ENCODE measurements at places on chromosomes 7 and 10. TPM values are rescaled to one million over a fixed set of nuclear protein-coding genes. Genes with fewer than 3 reads are reported as not detected.

- DNase-seq = no peak
Observed at GRCh38 chr7:157621131-157621681, 284.4 kb downstream of the DNAJB6 start.

DNA sequence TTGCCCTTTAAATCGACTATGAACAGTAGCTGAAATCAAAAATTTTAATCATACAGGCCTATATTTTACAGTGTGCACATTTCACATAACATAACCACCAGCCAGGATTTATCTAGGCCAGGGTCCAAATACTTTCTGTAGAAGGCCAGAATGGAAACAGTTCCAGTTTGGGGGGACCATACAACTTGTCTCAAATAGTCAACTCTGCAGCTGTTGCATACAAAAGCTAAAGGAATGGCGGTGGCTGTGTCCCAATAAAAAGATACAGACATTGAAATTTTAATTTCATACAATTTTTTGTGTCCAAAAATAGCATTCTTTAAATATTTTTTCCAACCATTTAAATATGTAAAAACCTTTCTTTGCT, 742 bp upstream of the TYSND1 start:
- no peak for DNase-seq

DNA sequence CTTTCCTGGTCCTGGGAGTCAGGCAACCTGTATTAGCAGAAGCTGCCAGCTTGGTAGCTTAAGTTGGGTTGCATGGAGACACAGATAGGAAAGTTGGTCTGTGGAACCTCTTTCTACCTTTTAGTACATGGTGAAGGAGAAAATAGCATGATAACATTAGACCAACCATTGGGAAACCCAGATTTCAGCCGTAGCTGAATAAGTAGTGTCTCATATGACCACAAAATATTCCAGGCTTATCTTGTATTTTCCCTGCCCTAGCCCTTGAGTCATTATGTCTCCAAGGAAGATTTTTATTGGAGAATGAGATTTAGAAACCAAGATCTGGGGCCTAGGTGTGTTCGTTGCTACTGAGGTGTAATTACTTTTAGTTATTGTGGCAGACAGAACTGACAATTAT, 67.2 kb downstream of the CCSER2 start:
- no peak for DNase-seq

- no peak for DNase-seq
Observed at GRCh38 chr7:36871863-36872262, 147.6 kb upstream of the AOAH start.

- DNase-seq = no peak
Observed at GRCh38 chr10:54656643-54657042, 144.4 kb downstream of the PCDH15 start.

GRCh38 chr10:12471135-12471534, 121.8 kb downstream of the CAMK1D start:
- no peak for DNase-seq

DNA sequence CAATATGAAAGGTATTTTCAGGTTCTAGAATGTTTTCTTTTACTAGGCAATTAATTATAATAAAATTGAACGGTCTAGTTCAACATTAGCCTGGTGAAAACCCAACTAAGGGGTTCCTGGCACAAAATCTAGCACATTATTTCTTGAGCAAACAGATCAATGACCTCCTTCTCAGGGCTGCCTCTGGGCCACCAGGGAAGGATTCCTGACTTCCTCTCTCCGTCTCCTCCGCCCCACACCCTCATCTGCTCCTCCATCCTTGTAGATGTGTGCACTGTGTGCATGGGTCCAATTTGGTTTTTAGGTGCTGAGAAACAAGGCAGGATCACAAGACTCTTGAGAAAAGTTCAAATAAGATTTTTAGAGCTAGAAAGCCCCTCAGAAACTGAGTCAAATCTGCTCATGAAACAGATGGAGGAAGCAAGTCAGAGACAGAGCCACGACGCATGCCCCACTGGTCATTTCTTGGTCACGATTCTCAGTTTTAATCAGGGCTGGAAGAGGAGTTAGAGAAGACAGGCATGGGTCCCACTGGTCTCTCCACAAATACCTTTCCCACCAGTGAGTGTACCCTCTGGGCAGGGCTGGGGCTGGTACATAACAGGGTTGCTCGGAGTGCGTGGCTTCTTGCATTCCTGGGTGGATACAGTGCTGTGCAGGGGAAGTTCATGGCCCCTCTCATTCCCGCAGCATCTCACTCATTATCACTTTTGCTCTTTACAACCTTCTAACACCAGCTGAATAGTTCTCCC, 3.8 kb downstream of the TRPV6 start:
- DNase-seq = no peak

DNA sequence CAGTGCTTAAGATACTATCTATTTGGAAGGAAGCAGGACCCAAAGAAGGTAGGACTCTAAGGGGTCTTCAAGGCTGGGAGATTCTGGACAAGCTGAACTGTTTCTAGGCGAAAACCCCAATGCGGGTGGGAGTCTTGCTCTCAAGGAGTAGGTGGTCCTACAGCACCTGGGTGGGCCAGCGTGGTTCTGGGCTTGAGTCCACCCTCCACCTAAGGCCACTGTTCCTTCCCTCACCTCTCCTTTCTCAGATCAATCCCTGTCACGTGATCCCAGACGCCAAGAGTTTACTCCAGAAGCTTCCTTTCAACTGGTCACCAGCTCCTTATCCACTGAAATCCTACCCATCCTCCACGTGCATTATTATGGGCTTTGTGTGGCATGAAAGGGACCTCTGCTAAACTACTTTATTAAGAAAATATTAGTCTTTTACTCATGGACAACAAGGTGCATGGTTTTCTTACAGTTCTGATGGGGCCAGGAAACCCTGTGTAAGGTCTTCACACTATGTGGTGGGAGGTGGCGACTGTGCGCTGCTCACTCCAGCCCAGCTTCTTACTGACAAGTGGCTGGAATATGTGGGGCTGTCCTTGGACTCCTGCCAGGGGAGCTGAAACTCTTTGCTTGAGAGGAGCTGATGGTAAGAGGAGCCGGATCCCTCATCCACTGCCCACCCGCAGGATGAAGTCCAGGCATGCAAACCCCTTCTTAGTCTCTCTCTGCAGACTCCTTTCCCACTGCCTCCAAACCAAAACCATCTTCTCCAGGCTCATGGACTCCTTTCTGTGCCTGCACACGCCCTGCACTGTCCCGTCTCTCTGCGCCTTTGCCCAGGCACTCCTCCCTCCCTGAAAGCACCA, 1.6 kb downstream of the ZNF746 start:
- no peak for DNase-seq

- DNase-seq = no peak
Observed at GRCh38 chr10:72695496-72695895, 3.6 kb downstream of the MCU start.

DNA sequence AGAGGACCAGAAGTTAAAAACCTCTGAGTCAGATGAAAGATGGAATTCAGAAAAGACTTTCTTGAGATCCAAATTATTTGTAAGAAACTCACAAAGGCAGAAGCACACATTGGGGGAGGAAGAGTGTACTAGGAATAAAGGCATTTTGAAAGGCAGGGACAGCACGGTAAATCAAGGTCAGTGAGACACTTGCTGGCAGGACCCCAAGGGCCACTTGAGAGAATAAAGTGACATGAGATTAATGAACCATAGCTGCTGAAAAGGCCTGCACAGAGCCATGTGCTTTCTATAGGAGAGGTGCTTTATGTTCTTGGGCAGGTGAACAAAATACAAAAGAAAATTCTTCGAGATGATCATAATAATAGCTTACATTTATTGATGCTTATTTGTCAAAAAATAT, 929.9 kb upstream of the MBL2 start:
- no peak for DNase-seq

DNA sequence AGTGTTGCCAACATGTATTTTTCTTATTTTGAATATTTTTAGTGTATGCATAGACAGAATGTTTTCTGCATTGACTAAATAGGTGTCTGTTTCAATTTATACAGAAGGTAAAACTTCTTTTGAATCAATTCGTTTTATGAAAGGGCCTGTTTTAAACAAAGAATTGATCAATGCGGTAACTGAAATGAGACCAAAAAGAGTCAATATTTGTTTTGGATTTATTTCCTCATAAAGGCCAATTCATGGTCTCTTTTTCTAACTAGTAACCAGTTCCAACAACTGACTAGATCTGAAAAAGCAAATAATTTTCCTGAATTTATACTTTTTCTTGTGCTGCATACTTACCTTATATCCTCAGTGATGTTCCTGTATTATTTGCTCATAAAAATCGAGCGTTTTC, 320.5 kb downstream of the DGKB start:
- no peak for DNase-seq

GRCh38 chr10:132245056-132245455, 58.3 kb downstream of the DPYSL4 start:
- no peak for DNase-seq

- DNase-seq = no peak
Observed at GRCh38 chr7:76220185-76221057, 18.7 kb downstream of the SRRM3 start.

DNA sequence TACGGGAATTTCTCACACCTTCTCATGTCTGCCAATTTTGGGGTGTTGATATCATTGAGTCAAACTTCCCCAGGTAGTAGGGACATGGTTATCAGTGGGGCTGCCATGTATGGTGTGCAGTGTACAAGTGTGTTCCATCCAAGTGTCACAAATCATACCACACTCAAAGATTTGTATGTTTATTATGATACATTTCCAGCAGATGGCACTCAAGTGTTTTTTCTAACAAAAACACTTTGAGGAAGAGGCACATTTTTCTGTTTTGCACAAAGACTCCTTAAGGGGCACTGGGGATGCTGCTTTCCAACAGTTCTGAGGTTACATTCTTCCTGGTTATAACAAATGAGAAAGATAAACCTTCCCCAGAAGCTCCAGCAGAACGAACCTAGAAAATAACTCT, 414.5 kb downstream of the REEP3 start:
- no peak for DNase-seq

- no peak for DNase-seq
Observed at GRCh38 chr10:102241032-102241443, 274 bp downstream of the PITX3 start.

DNA sequence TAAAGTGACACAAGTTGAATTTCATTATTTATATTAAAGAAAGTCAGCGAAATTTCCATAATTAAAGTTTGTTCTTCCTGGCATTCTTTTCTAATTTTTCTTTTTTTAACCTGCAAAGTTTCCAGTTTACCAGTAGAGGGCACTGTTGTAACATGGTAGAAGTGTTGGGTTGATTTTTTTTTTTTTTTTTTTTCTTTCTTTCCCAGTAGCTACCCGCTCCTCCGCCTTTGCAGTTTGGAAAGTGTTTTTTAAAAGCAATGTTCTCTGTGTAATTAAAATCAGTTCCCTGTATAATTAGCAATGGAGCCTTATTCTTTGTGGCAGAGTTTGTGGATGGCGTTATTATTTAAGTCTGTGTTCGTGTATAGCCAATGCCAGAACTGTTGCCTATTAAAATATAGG, 53.7 kb downstream of the TAF3 start:
- DNase-seq = peak; percentile 36

DNA sequence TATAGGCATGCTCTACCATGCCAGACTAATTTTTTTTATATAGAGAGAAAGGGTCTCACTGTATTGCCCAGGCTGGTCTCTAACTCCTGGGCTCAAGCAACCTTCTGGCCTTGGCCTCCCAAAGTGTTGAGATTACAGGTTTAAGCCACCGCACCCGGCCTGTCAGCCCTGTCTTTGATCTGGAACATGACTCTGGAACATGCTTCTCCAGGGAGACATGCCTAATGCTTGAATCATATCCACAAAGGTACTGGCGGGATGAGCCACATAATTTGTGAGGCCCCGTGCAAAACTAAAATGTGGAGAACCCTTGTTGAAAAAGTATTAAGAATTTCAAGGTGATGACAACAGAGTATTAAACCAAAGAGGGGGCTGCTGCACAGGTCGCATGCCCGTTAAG, 282.8 kb downstream of the ARHGAP12 start:
- DNase-seq = no peak

- no peak for DNase-seq
Observed at GRCh38 chr10:5188358-5188757, 3.4 kb upstream of the AKR1C8 start.

- DNase-seq = no peak
Observed at GRCh38 chr10:23499372-23500132, 60.7 kb downstream of the OTUD1 start.

GRCh38 chr7:123916240-123916724, 8.8 kb upstream of the SPAM1 start:
- no peak for DNase-seq

DNA sequence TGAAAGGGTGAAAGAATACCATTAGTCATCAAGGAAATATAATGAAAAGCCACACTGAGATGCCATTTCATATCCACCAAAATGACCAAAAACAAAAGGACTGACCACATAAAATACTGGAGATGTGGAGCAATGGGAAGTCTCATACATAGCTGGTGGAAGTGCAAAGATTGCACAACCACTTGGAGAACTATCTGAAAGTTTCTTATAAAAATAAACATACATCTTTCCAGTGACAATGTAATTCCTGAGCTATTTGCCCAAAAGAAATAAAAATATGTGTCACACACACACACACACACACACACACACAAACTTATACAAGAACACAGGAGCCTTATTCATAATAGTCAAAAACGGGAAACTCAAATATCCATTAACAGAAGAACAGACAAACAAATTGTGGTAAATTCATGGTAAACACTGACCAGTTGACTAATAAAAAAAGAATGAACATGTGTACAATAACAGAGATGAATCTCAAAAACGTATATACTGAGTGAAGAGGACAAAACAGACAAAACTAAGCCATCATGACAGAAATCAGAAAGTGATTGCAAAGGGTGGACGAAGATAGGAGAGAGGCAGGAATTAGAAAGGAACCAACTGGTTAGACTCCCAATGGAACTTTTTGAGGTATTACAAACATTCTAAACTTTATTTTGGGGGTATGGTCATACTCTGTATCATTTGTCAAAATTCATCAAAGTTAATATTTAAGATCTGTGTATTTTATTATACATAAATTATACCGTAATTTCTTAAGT, 21.5 kb downstream of the WASL start:
- DNase-seq = no peak

GRCh38 chr10:124019886-124020797, 73.3 kb downstream of the CHST15 start:
- DNase-seq = no peak

DNA sequence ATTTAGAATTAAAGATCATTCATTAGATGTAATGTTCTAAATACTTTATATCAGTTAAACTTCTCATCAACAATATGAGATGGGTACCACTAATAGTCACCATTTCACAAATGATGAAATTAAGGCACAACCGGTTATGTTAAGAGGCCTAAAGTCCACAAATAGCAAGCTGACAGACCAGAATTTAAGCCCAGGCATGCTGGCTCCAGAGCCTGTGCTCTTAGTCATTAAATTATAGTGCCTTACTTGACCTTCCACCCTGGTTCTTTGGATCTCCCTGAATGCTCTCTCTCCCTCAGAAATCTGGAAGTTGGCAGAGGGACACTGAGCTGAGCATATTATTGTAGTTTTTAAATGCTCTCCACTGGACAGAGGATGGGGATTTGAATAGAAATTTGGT, 3.6 kb downstream of the LIPN start:
- no peak for DNase-seq

CFAP43 gene
- 0.14 TPM for polyA plus RNA-seq

ITGB1 gene
- polyA plus RNA-seq = 26.5 TPM

TCAF2 gene
- polyA plus RNA-seq = 10.7 TPM

SPDYE1 gene
- 0.21 TPM for polyA plus RNA-seq

GJD4 gene
- polyA plus RNA-seq = not detected

IL6 gene
- polyA plus RNA-seq = not detected

ABCB4 gene
- not detected for polyA plus RNA-seq

RALA gene
- 40.2 TPM for polyA plus RNA-seq

ARHGEF5 gene
- polyA plus RNA-seq = 2.0 TPM

MEIG1 gene
- not detected for polyA plus RNA-seq

RNF133 gene
- not detected for polyA plus RNA-seq

IGFBP1 gene
- not detected for polyA plus RNA-seq

SPDYE16 gene
- polyA plus RNA-seq = 0.26 TPM

PTN gene
- not detected for polyA plus RNA-seq

SLC18A3 gene
- polyA plus RNA-seq = not detected
